Breast epithelium (tissue), 4 donors: ENCODE measurements at places on chromosomes 16 and 17. TPM values are rescaled to one million over a fixed set of nuclear protein-coding genes. Genes with fewer than 3 reads are reported as not detected.

GUCY2D gene
- total RNA-seq: not detected

DNA sequence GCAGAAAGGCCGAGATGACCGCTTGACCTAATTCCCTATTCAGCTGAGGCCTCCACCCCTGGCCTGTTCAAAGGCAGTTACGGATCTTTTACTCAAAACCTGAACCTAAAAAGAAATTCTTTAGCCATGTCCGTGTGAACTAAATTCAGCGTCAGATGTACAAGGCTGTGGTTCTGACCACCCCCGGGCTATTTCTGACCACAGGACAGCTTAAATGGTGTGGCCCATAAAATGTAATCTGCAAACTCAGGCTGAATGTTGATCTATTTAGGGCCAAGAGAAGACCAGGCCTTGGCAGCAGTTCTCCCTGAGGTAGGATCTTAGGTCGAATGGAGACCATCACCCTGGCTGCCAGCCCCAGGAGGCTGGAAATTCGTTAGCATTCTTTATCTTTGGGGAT is 485.5 kb downstream of the WWOX start:
- no peak overlapping the region for H3K4me3 ChIP-seq
- no peak overlapping the region for H3K27ac ChIP-seq
- no peaks in the 10 kb centered on the region for H3K4me1 ChIP-seq
- no peaks in the 10 kb centered on the region for H3K27me3 ChIP-seq
- DNase-seq: no peak

IRF8 gene
- 20.2 TPM for total RNA-seq

NOXO1 gene
- total RNA-seq: 0.88 TPM

SULT1A2 gene
- 0.73 TPM for total RNA-seq

ACBD4 gene
- total RNA-seq: 15.7 TPM
